Nephron progenitor cell (in vitro differentiated cells): ENCODE measurements at places on chromosomes 11 and 22.

DNA sequence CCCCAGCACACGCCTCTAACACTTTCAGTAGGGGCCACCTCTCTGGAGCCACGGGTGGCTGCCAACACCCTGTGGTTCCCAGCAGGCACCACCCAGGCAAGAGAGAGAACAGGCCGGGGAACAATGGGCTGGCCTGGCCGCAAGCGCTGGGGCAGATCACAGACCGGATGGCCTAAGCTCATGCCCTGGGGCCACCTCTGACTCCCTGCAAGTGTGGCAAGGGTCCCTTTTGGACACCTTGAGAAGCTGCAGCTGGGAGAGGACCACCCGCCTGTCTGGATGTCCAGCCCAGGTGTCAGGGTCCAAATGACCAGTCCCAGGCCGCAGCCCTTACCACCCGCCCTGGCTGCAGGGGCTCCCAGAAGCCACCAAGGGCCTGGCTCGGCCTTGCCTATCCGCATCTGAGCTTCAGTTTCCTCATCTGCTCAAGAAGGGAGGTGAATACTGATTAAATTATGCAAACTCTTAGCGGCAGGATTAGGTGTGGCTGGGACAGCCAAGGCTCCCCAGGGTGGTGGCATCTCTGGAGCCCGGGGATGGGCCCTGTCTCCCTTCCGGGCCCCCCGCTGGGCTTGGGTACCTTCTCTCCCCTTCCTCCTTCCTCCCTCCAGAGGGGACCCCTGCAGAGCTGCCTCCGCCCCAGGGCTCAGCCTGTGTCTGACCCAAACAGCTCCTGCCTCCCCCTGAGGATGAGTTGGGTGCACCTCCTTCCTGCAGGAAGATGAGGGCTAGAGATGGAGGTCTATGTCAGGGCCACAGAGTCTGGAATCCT is 785 bp upstream of the SUSD2 start:
- DNase-seq = no peak

DNA sequence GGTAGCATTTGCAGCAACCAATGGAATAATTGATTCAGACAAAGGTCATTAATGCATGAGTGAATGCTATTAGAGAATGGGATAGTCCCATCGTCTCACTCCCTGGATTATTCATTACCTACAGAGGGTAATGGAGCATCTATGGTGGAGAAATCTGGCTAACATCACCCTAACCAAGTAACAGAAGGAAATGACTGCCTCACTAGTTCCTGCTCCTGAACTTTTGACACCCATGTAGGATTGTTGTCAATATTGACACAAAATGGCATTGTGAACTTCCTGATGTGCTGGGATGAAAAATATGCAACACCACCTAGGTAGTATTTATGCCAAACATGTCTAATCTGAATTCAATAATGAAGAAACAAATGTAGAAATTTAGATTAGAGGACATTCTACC is 44.0 kb upstream of the KIRREL3 start:
- no peak for DNase-seq

DNA sequence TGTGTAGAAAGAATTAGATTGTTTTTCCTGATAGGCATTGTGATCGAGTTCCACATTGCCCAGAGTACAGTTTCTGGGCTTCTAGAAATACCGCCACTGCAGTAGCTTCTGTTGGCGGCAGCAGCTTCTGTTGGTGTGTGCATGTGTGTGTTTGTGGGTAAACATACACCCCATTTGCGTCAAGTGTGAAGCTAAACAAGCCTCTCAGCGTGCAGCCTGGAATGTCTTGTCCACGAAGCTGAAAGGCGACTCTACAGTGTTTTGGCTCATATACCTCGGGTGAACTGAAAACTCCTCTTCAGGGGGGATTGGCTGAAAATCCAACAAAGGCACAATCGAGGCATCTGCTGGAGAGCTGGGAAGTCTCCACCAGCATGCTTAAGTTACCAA is 112.0 kb upstream of the E2F8 start:
- DNase-seq = no peak

DNA sequence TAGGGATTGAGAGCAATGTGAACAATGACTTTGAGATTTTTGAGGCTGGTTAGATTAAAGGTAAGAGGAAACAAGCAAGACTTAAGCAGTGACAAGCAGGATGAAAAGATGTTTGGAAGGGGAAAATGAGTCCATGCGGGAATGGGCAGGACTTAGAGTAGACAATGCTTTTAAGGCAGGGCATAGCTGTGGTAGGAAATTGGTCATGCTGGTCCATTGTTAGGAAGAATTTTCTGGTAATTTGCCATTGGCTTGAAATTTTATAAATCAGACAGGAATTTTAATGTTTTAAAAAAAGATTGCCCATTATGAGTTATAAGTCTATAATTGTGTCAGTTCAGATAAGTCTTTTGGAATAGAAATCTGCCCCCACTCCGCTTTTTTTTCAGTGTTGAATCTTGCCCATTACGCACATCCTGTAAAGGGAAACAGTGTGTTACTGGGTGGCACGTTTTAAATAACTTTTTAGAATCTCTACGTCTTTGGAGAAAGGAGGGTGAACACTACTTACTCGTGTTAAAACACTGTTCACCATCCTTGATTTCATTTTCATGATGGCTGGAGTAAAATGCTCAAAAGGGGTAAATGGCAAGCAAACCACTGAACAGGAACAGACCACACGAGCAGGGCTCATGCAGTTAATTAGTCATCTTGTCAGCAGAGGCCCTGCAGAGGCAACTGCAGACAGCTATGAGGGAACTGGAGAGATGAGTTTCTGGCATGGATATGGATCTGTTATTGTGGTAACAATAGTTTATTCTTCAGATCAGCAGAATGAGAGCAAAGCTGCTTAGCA is 25.0 kb downstream of the SWAP70 start:
- DNase-seq = peak; percentile 36

- DNase-seq = no peak
Measured at GRCh38 chr11:125224391-125225021, 60.0 kb downstream of the PKNOX2 start.

DNA sequence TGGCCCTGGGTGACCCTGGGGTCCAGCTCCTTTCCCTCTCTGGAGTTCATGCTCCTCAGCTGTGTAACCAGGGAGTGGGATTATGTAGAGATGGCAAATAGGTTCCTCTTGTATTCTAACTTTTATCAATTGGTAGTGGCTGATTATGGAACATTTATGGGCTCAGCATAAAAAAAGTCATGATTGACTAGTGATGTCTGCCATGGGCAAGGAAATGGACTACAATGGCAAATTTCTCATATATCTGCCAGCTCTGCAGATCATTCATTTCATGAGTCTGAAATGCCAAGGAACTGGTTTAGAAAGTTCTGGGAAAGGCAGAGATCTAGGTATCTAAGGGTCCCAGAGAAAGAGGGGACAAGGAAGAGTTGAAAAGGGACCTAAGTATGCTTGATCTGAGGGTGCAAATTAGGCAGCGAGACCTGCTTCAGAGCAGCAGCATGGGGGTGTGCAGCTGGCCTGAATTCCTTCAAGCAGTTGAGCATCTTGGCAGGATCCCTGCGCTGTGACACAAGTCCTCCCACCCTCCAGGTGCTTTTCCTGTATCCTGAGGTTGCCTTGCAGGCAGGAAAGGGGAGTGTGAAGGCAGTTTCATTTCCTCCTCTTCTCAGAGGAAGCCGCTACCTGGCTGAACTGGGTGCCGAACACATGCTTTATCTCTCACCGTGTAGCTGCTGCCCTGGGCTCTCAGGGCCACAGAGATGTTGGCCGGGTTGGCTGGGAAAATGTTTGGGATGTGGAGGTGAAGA is 10.4 kb downstream of the SLC15A3 start:
- no peak for DNase-seq

DNA sequence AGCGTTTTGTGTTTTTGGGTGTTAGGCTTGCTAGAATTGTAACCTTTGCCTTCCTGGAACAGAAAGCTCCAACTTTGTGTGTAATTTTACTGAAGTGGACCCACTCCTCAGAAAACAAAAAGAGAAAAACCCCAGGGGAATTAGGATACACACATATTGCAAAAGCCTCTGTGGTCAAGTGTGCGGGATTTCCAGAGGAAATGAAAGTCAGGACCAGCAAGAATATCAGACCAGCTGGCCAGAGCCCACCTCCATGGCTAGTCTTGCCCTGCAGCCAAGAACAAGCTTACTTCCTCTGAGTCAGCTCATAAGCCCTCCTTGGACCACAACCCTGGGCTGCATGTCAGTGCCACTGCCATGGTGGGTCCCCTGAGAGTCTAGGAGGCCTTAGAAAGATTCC is 37.0 kb upstream of the FTH1 start:
- DNase-seq = no peak

GRCh38 chr11:131640320-131640719 is 269.9 kb downstream of the NTM start:
- DNase-seq = no peak

DNA sequence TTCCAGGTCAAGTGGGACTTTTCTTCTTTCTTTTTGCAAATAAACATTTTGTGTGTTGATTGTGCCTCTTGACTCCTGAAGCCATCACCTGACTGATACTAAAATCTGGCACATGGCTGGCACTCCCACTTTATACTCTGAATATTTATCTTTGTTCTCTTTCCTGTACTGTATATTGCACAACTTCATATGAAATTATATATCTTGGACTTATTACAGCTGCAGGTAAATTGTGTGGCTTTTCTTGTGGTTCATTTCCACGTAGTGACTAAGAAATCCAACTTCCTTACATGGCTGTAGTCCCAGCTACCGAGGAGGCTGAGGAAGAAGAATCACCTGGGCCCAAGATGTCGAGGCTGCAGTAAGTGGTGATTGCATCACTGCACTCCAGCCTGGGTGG is 23.7 kb upstream of the OR5B12 start:
- DNase-seq = no peak

DNA sequence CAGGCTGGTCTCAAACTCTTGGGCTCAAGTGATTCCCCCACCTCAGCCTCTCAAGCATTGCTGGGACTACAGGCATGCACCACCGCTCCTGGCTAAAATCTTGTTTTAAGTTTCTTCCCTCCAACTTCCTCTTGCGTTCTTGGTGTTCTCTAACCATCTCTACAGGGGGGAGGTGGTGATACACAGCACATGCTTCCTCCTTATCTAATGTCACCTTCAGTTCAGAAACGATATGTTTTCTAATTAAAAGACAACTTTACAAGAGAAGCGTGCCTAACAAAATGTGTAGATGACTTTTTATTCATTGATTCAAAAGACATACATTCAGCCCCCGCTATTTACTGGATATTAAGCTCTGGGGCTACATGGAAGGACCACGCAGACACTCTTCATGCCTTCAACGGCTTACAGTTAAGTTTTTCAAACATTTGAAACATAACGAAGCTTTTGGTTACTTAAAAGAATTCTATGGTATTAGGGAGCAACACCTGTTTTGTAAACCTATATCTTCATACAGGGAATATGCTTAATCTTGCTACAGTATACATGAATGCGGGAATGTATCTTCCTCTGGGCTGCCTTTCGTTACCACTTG is 933 bp upstream of the DLAT start:
- no peak for DNase-seq

- DNase-seq = no peak
Measured at GRCh38 chr22:25569983-25570382, 5.5 kb downstream of the GRK3 start.

DNA sequence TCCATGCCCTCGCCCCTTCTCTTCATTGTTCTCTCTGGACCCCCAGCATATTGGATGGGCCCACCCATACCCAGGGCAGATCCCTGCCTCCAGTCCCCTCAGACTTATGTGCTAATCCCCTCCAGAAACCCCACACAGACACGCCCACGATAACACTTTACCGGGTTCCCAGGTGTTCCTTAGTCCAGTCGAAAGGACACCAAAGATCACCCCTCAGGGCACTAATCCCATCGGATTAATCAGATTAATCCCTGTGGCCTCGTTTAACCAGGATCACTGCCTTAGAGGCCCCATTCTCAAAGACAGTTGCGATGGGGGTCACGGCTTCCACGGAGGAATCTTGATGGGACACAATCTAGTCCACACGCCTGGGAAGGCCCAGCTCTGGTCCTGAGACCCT is 80.8 kb downstream of the SHANK2 start:
- DNase-seq = no peak

DNA sequence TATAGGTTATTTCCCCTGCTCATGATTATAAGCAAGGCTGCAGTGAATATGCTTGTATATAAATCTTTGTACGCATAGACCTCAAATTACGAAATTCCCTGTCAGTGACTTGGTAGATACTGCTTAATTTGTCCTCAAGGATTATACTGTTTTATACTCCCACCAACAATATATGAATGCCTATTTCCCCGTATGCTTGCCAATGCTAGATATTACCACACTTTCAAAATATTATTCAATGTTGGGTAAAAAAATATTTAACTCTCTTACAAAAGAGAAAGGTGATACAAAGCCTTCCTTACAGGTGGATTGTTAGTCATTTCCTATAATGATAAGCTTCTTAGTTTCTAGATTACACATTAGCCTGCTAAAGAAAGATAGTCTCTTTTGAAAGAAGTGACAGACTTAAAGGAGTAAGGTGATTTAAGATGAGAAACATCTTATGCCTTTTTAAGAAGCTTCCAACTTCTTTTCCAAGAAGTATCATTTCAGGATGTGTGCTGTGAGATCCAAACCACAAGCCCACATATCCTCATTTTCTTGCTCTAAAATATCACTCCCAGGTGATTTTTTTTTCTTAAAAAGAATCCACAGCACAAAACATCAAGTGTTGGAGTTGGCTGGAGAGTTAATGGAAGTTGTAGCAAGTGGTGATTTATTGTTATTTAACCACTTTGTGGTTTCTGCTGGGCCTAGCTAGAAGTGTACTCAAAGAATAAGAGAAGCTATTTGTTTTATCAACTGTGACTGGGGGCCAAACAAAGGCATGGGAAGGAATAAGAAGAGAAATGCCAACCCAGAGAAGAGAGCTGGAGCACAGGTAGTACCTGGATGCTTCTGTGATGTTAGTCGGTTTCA is 59.2 kb downstream of the BARX2 start:
- DNase-seq = no peak

DNA sequence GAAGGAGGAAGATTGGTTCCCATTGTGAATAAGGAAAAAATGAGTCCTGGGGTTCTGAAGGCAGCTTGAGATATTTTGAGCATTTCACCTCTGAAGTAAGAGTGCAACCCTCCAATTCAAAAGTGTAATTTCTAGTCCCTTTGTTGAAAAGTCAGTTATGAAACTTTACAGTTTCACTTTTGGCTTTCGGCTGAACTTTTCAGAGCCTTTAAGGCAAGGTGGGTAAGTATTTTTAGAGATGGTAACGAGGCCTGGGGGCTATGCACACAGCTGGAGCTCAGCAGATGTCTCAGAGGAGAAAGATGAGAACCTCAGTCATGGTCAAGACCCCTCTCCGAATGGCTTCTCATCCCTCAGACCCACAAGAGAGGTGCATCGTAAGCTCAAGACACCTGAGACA is 267.6 kb downstream of the KIRREL3 start:
- no peak for DNase-seq

DNA sequence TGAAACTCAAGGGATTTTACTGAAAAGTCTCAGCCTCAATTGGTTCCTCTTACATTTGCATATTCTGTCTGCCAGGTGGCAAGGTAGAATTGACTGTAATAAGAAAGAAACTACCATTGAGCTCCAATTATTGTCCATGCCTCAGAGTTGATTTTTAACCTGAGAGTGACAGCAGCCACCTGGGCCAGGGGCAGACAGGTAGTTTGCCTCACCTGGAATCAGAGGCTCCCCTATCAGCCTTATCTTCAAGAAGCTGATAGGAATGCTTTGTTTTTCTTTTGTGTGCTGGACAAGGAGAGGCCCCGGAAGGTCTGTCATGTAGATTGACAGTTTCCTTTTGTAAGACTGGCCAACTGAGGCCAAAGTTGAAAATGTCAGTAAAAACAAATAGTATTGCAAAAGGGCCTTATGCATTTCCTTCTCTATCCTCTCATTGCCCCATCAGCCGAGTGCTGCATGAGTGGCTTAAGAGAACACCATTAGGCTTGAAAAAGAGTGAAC is 34.1 kb downstream of the CD44 start:
- no peak for DNase-seq
